ENCODE measurements at places on chromosomes 6 and 20. TPM values are rescaled to one million over a fixed set of nuclear protein-coding genes. Genes with fewer than 3 reads are reported as not detected.
A peak's percentile ranks its signal among the peaks of the same experiment; 100 is the strongest.

- DNase-seq = peak; percentile 56
Observed at GRCh38 chr20:50844430-50845100, 49.7 kb downstream of the BCAS4 start.

GRCh38 chr6:106527117-106527516 is 102.2 kb downstream of the RTN4IP1 start:
- DNase-seq = no peak

The CYP24A1 gene
- not detected for total RNA-seq

- DNase-seq = peak; percentile 67
Observed at GRCh38 chr20:4813863-4814695, 92.4 kb downstream of the PRND start.

DNA sequence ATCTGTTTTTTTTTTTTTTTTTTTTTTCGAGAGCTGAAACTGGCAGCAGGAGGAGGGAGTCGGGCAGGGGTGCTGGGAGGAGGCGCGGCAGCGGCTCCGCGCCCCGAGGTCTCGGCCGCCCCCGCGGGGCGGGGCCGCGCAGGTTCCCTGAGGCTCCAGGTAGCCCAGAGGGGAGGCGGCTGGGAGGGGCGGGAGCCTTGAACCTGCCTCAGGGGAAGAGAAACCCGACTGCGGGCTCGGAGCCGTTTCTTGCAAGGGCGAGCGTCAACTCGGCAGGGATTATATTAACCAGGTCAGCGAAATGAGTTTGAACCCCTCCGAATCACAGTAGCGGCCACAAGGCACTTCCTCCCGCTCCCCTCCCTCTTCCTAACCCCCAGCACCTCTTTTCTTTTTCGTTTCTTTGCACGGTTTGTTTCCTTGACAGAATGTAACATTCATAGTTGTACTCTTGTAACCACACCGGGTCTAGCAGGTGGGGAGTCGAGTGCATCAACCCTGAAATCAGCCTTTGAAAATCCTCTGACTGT is 2.0 kb downstream of the MYB start:
- DNase-seq = peak; percentile 86

DNA sequence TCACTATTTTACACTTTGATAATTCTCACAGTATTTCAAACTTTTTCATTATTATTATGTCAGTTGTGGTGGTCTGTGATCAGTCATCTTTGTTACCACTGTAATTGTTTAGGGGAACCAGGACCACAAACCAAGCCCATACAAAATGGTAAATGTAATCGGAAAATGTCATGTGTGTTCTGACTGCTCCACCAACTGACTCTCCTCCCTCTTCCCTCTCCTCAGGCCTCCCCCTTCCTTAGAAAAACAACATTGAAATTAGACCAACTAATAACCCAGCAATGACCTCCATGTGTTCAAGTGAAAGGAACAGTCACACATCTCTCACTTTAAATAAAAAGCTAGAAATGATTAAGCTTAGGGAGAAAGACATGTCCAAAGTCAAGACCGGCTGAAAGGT is 63.8 kb downstream of the GMDS start:
- no peak for DNase-seq

Measured in activated naive CD4-positive, alpha-beta T cell treated with anti-CD3 and anti-CD28 coated beads, Interleukin-2, amount 50 U/mL, for 72 hours (primary cell).